ENCODE measurements at places on chromosomes 4 and X.
A peak's percentile ranks its signal among the peaks of the same experiment; 100 is the strongest.

DNA sequence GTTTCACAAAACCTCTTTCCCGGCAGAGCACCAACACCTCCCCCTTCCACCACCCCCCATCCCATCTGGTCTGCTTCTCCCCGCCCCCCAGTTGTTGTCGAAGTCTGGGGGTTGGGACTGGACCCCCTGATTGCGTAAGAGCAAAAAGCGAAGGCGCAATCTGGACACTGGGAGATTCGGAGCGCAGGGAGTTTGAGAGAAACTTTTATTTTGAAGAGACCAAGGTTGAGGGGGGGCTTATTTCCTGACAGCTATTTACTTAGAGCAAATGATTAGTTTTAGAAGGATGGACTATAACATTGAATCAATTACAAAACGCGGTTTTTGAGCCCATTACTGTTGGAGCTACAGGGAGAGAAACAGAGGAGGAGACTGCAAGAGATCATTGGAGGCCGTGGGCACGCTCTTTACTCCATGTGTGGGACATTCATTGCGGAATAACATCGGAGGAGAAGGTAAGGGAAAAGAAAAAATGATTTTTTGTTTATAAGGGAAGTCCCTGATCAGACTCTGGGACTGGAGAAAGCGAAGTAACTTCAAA lies at the start of gene PDGFRA:
PDGFRA (plus strand) TSS at position 333 of the 541 bp plus-strand sequence. CDS start 29,476 bp downstream, outside the sequence.
- DNase-seq: no peak

DNA sequence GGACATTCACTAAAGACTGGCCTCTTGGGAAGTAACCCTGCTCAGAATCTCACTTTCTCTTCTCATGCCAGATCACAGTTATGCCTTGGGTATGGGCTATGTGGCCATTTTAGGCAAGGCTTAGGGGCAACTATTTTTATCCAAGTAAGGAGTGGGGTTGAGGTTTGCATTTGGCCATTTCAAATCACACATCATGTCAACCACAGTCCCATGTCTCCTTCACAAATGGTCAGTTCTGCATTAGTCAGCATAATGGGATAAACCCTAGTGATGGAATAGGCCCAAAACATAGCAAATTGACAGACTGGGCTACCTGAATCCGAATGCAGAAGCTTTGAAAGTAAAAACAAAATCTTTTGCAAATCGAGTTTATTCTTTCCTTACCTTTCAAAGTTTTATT lies 827 bp upstream of the RTL3 start:
- DNase-seq: no peak

GRCh38 chr4:88033309-88033708 lies 25.9 kb downstream of the PKD2 start:
- DNase-seq: peak; percentile 6

DNA sequence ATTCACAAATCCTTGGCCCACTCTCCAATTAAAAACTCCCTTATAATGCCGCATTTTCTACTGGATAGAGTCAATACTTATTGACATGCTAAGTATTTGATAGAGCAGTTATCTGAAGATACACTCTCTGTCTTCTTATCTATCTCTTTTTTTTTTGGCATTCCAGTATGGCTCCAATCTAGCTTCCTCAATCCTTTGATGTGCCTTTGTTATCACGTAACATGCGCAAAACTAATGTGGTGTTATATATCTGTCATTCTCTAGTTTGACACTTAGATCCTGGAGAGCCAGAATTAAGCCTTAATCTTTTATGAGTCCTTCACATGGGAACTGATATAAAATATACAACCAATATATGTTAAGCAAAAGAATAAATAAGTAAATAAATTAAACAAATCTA lies 54.7 kb downstream of the VSIG4 start:
- DNase-seq: no peak

- no peak for DNase-seq
Measured at GRCh38 chrX:8313844-8314243, 142.8 kb upstream of the VCX2 start.

GRCh38 chr4:176469546-176469945 lies 149.8 kb downstream of the SPCS3 start:
- no peak for DNase-seq

- DNase-seq: no peak
Measured at GRCh38 chr4:69995526-69996016, at the start of gene STATH. Gene STATH, plus strand, starts transcription at chr4:69995966. Its CDS starts 2,472 bp downstream, at chr4:69998438.

DNA sequence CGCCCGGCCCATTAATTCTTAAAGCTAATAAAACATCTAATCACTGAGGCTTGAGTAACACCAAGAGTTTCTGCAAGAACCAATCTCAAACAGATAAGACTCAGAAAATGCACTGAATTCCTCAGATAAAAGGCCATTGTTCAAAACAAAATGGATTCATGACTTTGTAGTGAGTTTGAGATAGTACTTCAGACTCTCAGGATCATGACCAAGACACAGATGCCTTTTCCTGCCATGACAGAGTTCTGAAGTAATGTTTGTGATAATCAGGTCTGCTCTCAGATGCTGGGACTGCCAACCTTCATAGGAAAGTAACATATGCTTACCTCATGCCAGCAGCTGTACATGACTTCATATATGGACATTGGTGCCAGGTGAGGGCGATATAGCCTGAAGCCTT lies 54.6 kb downstream of the NIPAL1 start:
- no peak for DNase-seq

DNA sequence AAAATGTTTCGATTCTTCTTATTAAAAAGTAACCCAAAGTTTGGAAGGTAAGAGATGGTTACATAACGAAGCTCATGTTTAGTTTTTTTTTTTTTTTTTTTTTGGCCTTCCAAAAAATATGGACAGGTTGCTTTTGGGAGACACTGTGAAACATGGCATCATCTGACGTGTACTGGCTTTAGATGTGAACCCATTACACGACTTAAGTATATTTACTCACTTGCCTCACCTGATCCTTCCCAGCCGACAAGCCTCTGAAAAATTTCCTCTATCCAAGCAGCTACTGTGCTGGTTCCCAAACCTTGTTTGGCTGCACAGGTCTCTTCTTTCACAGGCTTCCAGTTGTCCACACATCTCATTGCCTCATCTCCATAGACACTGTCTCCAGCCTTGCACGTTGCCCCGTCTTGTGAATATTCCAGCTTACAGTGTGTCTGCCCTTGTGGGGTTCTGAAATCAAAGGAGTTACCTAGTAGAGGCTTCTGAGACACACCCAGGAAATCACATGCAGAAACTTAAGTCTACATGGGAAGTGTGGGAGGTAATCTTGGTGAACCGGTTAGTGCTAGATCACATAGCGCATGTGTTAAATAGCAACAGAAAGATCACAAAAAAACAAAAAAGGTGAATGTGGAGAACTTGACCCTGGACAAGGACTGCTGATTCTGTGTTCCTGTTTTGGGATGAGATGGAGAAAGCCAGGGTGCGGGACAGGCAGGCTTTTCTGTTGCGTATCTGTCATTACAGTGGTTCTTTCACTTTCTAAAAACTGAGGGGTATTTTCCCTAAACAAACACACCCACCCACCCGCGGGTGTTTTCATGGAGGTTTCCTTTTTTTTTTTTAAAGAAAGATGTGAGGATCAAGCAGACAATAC lies 328.6 kb downstream of the ARHGAP10 start:
- DNase-seq: no peak

DNA sequence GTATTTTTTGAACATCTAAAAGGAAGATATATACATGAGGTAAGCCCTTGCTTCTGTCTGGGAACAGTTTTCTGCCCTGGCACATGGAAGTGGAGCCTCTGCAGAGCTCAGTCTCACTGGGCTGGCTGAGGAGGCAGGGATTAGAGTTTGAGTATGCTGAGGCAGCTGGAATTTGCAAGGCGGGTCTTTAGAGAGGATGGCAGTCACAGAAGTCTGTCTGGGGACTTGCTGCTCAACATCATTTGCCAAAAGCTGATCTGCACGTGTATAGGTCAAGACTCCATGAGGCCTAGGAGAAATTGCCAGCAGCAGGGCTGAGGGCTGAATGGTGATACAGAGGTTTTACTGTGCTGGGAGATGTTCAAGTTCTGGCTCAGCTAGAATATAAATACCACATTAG lies 163.6 kb upstream of the ANK2 start:
- DNase-seq: no peak

DNA sequence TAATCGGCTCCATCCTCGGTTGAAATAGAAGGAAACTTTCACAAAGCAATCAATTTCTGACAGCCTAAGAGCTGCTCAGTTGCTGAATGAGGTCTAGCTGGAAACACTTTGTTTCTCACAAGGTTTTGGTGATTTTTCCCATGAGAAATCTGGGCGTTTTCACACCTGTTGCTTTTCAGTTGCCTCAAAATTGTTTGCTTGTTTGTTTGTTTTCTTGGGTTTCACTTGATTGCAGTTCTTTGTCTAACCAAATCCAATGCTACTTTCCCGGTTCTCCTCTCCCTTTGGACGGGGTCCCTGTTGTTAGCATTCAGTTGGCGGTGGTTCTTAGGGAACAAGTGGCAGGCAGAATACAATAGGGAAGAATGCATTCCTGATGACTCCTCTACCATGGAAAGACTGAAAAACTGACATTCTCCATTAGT lies 135.5 kb downstream of the PALLD start:
- DNase-seq: no peak

- no peak for DNase-seq
Measured at GRCh38 chr4:140718241-140718952, 37.8 kb downstream of the TBC1D9 start.

GRCh38 chr4:27702730-27703431 lies 842.2 kb downstream of the STIM2 start:
- DNase-seq: no peak

DNA sequence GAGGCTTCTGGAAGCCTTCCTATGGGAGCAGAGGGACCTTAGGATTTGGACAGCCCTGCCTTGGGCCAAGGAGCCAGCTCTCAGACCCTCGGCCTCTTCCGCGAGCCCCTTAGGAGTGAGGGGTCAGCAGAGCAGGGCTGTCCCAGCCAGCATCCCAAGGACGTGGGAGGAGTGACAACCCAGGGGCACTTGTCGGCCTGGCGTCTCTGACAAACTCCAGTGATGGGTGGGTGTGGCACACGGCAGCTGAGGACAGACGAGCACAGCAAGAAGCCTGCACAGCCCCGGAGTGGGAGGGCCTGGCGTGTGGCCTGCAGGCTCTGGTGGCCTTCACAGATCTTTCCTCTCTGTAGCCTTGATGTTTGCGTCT lies 11.6 kb upstream of the TNIP2 start:
- no peak for DNase-seq

DNA sequence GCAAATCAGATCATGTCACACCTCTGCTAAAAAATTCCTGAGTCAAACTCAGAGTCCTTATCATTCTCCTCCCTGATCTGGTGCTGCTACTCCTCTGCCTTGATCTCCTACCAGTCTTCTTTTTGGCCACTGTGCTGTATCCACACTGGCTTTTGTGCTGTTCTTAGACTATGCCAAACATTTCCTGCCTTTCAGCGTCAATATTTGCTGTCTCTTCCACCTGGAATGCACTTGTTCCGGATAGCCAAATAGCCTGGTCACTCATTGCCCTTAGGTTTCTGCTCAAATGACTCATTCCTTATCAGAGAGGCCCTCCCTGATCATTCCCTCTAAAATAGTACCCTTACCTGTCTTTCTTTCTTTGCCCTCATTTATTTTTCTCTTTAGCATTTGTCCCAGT lies 24.4 kb upstream of the RP2 start:
- DNase-seq: no peak

- no peak for DNase-seq
Measured at GRCh38 chr4:99136329-99136728, 7.8 kb downstream of the ADH4 start.

DNA sequence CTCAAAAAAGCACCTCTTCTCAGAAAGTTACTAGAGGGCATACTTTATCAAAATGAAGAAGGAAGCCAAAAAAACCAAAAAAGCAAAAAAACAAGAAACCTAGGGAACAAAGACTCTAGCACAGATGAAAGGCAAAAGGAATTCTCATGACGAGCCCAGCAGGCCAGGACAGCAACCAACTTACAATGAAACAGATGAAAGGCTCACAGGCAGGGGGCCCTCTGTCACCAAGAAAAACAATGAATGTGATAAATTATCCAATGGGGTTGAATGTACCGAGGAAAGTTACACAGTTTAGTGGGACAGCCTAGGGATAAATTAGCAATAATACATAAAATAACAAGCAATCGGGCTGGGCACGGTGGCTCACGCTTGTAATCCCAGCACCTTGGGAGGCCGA lies 79.0 kb downstream of the GPR82 start:
- DNase-seq: no peak

- no peak for DNase-seq
Measured at GRCh38 chr4:48031802-48032525, 15.4 kb downstream of the NIPAL1 start.

GRCh38 chr4:114146947-114147618 lies 167.6 kb upstream of the ARSJ start:
- DNase-seq: no peak

DNA sequence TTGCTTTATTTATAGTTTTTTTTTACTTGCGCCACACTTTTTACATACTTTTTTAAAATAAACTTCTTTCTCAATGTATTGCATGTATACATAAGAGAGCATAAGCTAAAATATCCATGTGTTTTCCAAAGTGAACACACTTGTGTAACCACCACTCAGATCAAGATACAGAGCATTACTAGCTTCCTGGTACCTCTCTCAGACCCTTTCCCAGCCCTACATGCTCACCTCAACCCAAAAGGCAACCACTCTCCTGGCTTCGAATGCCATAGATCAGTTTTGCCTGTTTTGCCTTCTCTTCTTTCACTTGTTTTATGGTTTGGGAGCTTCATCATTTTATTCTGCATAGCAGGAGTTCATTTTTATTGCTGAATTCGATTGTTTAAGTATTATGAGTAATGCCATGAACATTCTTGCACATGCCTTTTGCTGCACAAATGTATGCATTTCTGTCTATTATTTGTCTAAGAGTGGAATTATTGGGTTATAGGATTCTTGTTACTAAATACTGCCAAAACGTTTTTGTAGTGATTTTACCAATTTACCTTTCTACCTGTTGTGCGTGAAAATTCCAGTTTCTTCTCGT lies 45.9 kb upstream of the NUDT6 start:
- DNase-seq: no peak

DNA sequence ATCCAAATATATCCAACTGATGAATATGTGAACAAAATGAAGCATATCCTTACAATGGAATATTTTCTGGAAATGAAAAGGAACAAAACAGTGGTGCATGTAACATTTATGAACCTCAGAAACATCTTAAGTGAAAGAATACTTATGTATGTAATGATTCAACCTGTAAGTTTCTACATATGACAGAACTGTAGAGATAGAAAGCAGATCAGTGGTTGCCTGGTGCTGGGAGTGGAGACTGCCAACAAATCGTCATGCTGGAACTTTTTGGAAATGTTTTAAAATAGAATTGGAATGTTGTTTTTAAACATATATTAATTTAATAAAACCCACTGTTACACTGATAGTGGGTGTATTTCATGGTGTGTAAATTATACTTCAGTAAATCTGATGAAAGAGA lies 667.5 kb downstream of the RAPGEF2 start:
- no peak for DNase-seq

- DNase-seq: no peak
Measured at GRCh38 chrX:73963682-73964081, 340.3 kb upstream of the ZCCHC13 start.

GRCh38 chr4:111187108-111187507 lies 564.2 kb upstream of the PITX2 start:
- DNase-seq: no peak

DNA sequence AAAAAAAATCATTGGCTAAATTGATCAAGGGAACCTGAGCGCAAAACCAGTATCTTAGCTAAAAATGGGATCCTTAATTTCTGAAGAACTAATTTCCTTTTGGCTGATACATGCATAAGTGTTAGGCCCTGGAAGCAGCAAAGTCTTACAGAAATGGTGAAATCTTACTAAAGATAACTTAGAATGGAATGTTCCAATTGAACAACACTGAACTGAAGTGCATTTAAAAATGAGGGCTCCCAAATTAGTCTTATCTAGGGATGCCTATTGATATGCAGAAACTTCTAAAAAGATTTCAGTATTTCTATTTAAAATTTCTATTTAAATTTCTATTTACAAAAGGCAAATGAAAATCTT lies 120.7 kb upstream of the BANK1 start:
- DNase-seq: no peak
